Activated CD8-positive, alpha-beta memory T cell treated with anti-CD3 and anti-CD28 coated beads for 24 hours (primary cell): ENCODE measurements at places on chromosomes 11 and 22.

GRCh38 chr11:119432484-119433357 lies 9.7 kb upstream of the THY1 start:
- DNase-seq = no peak

DNA sequence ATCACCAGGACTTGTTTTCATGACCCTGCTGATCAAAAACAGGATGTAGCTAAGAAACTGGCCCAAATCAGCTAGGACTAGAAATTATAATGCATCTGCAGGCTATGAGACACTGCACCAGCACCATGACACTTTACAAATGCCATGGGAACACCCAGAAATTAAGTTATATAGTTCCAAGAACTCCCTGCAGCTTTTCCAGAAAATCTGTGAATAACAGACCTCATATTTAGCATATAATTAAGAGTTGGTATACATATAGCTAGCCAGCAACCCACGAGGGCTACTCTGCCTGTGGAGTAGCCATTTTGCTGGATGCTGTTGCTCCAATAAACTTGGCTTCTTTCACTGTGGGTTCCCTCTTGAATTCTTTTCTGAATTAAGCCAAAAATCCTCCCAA lies 101.0 kb downstream of the PGR start:
- DNase-seq = no peak

- no peak for DNase-seq
Measured at GRCh38 chr22:27768027-27768653, 33.4 kb downstream of the MN1 start.

DNA sequence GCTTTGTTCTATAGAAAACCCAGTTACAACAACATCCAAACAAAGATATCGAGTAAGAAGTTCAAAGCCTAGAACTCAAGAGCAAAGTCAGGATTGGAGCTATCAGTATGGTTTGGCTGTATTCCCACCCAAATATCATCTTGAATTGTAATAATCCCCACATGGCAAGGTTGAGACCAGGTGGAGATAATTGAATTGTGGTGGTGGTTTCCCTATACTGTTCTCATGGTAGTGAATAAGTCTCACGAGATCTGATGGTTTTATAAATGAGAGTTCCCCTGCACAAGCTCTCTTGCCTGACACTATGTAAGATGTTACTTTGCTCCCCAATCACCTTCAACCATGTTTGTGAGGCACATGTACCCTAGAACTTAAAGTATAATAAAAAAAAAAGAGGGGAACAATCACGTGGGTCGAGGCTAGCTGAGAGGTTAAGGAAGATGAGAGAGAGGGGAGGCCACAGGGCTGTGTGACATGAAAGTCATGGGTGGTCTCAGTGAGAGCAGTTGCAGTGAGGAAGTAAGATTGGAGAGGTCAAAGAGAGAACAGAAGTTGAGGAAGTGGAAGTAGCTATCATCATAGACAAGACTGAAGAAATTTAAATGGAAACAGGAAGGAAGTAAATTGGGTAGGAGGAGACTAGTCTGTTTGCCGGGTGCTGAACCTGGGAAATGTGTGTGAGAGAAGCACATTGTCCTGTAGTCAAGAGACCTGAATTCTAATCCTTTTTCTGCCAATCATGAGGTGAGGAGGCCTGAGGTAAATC lies 80.1 kb upstream of the CD44 start:
- no peak for DNase-seq

DNA sequence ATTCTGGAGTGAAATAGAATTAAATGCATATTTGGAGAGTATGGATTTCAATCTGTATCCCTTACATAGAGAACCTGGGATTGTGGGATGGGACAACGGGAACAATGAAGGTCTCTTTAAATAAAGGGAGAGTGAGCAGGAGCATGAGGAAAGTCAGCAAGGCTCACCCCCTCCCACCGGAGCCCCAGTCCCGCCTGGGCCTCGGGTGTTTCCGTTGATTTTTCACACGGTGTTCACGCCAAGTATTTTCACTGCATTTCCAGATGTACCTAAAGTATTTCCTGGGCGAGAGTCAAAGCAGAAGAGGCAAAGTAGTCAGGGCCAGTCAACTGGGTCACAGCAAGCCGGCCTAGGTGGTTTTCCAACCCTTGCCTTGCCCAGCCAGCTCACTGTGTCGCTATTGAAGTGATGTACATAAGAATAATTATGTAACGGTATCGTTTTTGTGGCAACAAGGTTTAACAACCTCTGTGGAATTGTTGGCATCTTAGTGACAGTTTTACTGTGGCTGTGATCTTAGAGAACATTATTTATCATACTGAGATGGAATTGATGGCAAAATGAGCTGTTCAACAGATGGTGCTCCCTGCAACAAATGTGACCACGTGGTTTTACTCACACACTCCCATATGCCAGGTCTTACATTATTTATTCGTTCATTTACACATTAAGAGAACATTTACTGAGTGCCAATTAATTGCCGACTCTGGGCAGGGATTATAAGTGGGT lies 177.3 kb downstream of the ADAMTS15 start:
- no peak for DNase-seq

- no peak for DNase-seq
Measured at GRCh38 chr11:65586676-65587075, 8.9 kb downstream of the KCNK7 start.

GRCh38 chr11:2687223-2687530 lies 12.6 kb downstream of the KCNQ1OT1 start:
- no peak for DNase-seq

DNA sequence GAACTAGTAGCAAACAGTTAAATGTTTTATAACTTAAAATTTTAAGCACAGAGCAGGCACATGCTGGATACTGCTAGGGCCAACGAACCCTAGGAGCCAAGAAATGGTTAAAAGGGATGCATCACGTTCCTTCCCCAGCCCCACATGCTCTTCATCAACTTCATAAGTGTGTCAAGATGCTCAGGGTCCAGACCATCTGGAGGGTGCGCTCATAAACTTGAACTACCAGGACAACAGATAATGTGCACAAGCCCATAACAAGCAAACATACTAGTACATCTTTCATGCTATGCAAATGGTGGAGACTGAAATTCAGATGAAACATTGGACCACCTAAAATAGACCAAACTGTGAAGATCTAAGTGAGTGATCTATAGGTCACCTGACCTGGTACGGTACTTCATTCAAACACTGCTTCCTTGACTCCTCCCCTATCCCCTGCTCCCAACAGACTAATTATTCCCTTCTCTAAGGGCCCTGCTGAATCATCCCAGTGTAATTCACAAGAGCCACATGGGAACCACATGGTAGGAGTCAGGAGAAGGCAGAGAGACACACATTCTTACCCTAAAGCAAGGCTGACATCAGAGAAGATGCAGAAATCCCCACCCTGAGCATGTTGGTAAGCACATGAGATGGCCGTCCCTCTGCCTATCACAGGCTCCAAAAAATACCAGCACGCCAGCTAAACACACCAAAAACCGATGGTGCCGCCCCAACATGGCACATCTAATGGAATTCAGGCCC lies 83.9 kb downstream of the ETS1 start:
- peak; percentile 82 for DNase-seq

DNA sequence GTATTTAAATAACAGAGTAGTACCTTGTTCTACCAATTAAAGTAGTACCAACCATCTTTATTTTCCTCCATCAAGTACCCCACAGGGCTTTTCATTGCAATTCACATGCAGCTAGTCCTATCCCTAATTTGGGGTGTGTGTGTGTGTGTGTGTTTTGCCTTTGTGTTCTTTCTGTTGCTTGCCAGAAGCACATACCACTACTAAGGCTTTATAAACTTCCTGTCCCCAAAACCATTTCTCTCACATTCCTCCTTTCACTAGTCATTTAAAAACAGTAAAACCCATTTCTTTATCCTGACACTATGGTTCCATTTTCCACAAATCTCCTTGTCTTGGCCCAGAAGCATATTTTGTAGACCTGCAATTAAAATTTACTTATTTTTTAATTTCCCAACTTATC lies 54.6 kb downstream of the SLC36A4 start:
- DNase-seq = no peak

GRCh38 chr11:86062719-86063118 lies 6.2 kb downstream of the PICALM start:
- no peak for DNase-seq

DNA sequence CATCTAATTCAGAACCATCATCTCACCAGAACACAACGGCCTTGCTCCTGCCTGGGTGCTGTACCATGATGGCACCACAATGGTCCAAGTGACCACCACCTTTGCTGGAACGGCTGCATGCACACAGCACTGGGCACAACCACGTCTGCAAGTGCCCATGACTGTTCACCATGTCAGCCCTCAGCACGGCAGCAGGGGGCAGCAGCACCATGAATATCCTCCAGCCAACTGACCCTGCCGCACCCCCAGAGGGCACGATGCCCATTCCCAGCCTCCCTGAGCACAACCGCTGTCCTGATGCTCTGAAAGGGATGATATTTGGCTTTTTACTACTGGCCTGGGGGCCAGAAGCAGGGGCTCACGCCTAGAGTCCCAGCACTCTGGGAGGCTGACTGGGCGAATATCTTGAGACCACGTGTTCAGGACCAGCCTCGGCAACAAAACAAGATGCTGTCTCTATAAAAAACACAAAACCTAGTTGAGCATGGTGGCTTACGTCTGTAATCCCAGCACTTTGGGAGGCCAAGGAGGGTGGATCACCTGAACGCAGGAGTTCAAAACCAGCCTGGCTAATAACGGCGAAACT lies 25.7 kb downstream of the DRD4 start:
- peak; percentile 76 for DNase-seq

DNA sequence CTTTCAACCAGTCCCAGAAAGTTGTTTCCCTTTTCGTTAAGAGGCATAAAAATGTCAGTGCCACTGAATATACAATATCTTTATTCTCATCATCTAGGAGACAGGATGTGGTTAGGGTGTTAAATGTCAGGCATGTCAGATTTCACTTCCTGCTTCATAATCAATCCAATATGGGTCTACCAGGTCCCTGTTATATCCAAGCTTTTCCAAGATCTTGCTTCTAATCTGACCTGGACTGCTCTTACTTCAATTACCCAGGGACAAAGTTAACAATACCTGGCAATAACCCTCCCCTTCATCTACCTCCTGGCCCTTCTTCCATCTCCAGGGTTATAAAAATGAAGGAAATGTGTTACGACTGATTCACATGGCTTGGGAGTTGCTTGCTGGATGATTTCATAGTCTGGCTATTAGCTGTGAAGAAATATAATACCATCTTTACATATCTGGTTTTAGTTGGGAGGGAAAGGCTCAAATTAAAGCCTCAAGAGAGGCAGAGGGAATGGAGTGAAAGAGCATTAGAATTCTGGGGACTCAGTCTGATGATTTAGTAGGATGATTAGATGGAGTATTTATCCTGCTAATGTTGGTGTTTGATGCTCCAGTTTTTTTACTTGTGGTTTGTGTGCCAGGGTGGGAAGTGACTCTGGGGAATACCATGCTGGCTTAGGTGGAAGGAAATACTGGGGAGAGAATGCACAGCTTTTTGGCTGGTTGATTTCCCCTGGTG lies 534.3 kb downstream of the ETS1 start:
- DNase-seq = no peak
